ENCODE measurements at places on chromosomes 12 and 14. TPM values are rescaled to one million over a fixed set of nuclear protein-coding genes. Genes with fewer than 3 reads are reported as not detected.
A peak's percentile ranks its signal among the peaks of the same experiment; 100 is the strongest.

GRCh38 chr12:103772367-103773108 is 68.5 kb downstream of the NT5DC3 start:
- DNase-seq: no peak

The ALDH1L2 gene
- total RNA-seq: 7.2 TPM

The EFS gene
- total RNA-seq: 31.8 TPM

GRCh38 chr12:130576371-130576816 is 139.7 kb downstream of the RIMBP2 start:
- no peak for DNase-seq

- DNase-seq: no peak
These were observed 354.5 kb downstream of the NUAK1 start for GRCh38 chr12:105783983-105784947.

The CLEC6A gene
- total RNA-seq: not detected

The CMA1 gene
- total RNA-seq: not detected

- no peak for DNase-seq
These were observed 8.2 kb upstream of the CCDC177 start for GRCh38 chr14:69582829-69583228.

- DNase-seq: no peak
These were observed 208.7 kb downstream of the PCNX1 start for GRCh38 chr14:71115821-71116567.

DNA sequence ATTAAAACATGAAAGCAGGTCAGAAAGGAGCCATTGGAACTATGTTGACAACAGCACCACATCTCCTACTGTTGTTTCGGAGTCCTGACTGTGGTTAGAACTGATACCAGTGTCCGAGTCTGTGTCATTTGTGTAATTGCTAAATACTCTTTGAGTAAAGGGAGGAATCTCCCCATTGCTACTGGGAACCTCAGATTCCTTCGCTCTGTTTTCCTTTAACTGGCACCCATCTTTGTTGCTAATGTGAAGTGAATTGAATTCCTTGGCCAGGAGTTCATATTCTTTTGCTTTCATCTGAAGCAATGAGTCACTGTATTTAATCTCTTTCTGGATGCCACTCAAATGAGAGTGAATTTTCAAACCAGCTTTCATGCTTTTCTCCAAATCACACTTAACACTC is 31.5 kb downstream of the RASSF9 start:
- no peak for DNase-seq

The ANKRD33 gene
- not detected for total RNA-seq

GRCh38 chr14:99713972-99714371 is 29.9 kb downstream of the CYP46A1 start:
- DNase-seq: no peak

DNA sequence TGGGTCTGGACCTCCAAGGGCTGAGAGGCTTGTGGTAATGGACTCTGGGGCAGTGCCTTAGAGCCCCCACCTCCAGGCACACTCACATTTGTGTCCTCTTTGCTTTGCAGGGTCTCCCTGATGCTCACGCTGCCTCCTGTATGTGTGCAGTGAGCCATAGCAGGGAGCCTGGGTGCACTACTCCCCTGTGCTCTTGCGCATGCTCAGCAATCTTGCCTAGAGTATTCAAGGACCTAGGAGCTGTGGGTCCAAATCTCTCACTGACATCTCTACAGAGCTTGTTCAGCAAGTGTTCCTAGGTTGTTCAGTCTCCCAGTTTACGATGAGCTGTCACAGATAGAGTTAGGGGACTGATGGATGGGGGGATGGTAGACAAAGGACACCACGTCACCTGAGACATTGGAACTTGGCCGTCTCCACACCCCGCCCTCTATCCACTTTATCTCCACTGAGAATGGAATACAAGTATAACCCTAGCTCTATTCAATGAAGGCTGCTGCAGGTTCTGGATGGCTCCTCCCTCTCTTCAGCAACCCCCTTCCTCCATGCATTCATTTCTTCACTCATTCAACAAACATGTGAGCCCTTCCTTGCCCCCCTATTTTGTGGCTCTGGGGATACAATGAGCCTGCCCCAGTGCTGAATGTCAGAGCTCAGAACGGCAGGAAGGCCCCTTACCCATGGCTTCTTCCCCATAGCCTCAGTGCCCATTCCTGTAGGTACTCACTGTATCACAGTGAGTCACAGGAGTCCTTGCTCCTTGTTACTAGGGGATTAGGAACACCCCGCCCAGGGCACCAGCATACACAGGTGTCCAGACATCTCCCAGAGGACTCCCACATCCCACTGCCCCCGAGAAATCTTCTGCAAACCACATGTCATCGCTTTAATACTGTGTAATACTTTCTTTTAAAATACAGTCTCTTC is 31.2 kb downstream of the FIGNL2 start:
- no peak for DNase-seq

The FSCB gene
- 0.30 TPM for total RNA-seq

- DNase-seq: no peak
These were observed 6.8 kb downstream of the YBX3 start for GRCh38 chr12:10716277-10716676.

DNA sequence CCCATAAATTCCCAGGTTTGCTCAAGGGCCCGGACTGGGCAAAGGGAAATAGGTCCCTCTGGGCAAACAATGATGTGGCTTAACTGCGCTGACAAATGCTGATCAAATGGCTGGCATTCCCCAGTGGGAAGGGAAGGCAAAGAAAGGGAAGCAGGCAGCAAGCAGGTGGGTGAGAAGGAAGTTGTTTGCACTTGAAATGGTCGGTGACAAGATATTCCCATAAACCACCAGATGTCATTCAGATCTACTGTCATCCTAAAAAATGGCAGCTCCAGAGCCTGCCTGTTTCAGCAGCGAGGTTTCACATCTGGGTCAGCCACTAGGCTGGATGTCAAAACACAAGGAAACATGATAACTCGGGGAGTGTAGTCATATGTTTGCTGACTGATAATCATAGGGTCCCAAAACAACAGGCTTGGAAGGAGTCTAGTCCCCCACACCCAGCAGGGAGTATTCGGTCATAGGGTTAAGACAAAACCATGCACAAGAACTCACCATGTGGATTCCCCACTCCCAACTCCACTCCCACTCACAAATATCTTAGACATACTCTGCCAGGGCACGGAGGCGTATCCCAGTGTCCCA is 37.9 kb upstream of the MDM1 start:
- no peak for DNase-seq

- no peak for DNase-seq
These were observed 52.6 kb downstream of the BICDL1 start for GRCh38 chr12:120041386-120042231.

The SLC39A2 gene
- total RNA-seq: not detected

- DNase-seq: no peak
These were observed 22.4 kb upstream of the LRRK2 start for GRCh38 chr12:40202095-40203059.

- peak; percentile 25 for DNase-seq
These were observed 584 bp downstream of the ACVR1B start for GRCh38 chr12:51951843-51952722.

The NINJ2 gene
- total RNA-seq: 8.6 TPM

The ALDH2 gene
- 70.2 TPM for total RNA-seq

DNA sequence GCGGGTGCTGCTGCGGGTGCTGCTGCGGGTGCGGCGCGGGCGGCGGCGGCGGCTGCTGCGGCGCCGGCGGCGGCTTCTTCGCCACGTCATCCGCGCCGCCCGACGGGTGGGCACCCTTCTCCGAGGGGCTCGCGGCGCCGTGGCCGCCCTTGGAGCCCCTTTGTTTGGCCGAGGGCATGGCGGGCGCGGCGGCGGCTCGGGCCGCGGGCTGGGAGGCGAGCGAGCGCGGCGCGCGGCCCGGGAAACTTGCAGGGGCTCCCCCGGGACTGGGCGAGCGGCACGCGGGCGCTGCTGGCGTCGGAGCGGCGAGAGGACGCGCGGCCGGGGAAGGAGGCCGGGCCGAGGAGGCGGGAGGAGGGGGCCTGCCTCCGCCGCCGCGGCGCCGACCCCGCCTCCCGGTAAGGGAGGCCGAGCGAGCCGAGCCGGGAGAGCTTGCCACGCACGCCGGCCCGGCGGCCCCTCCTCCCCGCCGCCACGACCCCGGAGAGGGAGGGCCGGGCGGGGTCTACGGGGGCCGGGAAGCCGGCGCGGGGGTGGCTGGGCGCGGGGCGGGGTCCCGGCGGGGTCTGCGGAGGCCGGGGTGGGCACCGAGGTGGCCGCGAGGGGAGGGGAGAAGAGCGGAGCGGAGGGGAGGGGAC is at the start of gene CKAP4:
Gene CKAP4, minus strand, starts transcription at position 347 of the 638 bp plus-strand sequence. Its CDS starts 169 bp downstream, at position 178.
- DNase-seq: peak; percentile 59

GRCh38 chr14:95523051-95523814 is 6.8 kb upstream of the SYNE3 start:
- no peak for DNase-seq

GRCh38 chr14:68380329-68380741 is 412.5 kb downstream of the ZFP36L1 start:
- no peak for DNase-seq
